Activated CD8-positive, alpha-beta memory T cell treated with anti-CD3 and anti-CD28 coated beads for 1 hour (primary cell): ENCODE measurements at places on chromosomes 16 and 17.

- DNase-seq: no peak
These were observed 1.1 kb downstream of the DCUN1D3 start for GRCh38 chr16:20899071-20899470.

GRCh38 chr16:52265446-52265861 lies 281.5 kb downstream of the TOX3 start:
- no peak for DNase-seq

DNA sequence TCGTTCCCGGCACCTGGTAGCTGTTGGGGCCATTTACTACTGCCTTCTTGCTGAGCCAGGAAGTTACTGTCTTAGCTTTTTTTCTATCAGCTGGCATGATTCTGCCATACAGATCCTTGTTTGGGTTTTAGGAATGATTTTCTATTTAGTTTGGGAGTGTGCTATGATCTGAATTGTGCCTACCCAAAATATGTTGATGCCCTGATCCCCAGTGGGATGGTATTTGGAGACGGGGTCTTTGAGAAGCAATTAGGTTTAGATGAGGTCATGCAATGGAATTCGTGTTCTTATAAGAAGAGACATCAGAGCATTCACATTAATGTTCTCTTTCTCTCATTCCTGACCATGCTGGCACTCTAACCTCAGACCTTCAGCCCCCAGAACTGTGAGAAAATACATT lies 59.4 kb upstream of the HS3ST2 start:
- DNase-seq: no peak

GRCh38 chr17:28324267-28324745 lies 5.3 kb downstream of the TMEM97 start:
- DNase-seq: no peak

- DNase-seq: no peak
These were observed 32.1 kb downstream of the NDE1 start for GRCh38 chr16:15682105-15682570.

DNA sequence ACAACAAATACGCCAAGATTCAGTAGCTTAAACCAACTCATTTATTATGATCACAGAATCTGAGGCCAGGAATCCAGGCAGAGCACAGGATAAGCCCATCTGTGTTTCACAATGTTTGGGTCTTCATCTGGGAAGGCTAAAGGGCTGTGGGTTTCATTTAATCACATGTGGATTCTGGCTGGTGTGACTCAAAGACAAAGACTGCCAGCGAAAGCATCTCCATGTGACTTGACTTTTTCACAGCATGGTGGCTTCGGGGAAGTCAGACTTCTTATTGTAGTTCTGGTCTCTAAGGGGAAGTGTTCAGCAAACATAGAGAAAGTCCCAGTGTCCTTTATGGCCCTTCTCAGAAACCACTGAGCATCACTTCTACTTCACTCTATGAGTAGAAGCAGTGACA lies 1014.4 kb upstream of the GOT2 start:
- no peak for DNase-seq

DNA sequence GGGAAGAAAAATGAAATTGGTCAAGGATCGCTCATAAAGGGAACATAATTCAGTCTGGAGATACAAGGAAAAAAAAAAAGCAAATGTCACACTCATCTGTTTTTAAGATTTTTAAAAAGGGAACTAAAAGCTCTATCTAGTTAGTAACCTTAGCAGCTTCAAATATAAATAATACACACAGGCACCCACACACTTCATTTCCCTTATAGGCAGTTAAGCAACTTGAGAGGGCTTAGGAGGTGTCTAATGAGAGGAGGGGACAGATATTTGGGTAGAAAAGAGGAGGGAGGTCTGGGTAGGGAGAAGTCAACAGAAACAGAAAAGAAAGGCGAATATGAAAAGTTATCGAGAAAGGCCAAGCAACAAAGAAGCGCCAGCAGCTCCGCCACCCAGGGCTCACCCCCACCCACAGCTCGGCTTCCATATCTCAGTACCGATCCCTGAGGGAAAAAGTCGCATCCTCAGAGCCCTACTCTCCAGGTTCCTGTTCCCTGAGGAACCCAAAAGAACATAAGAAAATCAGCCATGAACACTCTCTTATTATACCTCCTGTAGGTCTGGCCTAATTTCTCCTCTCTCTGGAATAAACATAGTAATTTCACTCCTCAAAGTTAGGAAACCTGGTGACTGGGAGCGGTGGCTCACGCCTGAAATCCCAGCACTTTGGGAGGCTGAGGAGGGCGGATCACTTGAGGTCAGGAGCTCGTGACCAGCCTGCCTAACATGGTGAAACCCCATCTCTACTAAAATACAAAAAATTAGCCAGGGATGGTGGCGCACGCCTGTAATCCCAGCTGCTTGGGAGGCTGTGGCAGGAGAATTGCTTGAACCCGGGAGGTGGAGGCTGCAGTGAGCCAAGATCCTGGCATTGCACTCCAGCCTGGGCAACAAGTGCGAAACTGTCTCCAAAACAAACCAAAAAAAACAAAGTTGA lies 69.6 kb upstream of the RCVRN start:
- no peak for DNase-seq

DNA sequence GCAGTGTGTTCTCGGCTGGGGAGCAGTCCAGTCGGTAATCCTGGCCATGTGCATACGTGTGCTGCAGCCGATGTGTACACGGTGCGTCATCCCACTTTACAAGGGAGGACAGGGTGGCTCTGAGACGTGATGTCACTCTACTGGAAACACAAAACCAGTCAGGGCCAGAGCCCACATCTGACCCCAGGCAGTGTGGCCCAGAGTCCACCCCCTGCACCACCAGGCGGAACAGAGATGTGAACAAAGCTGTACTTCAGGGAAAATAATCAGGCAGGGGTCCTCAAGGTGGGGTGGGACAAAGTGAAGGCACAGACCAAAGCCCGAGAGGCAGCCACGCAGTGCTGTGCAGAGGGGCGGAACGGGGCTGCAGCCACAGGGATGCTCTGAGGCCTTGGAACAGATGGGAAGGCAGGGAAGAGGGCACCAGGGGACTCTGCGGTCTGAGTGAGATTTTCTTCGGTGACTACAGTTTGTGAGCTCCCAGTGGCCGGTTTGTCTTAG lies 181.5 kb downstream of the ZNF423 start:
- no peak for DNase-seq

DNA sequence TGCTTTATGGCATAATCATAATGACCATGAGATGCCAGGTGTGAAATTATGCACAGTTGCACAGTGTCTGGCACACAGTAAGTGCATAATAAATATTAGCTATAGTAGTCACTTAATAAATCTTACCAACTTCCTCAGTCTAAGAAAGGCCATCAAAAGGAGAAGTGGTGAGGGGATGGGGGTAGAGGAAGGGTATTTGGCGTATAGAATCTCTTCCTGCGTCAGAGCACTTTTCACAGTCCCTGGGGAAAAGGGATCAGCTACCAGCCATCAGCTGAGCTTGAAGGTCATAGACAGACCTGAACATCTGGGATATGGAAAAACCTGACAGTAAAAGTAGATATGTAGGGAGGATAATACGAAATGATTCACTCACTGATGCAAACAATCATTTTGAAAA lies 5.8 kb downstream of the CRHR1 start:
- DNase-seq: no peak

- DNase-seq: no peak
These were observed 173.6 kb downstream of the PHKB start for GRCh38 chr16:47634727-47635126.
